ENCODE measurements at places on chromosomes 3 and 15.
A peak's percentile ranks its signal among the peaks of the same experiment; 100 is the strongest.

DNA sequence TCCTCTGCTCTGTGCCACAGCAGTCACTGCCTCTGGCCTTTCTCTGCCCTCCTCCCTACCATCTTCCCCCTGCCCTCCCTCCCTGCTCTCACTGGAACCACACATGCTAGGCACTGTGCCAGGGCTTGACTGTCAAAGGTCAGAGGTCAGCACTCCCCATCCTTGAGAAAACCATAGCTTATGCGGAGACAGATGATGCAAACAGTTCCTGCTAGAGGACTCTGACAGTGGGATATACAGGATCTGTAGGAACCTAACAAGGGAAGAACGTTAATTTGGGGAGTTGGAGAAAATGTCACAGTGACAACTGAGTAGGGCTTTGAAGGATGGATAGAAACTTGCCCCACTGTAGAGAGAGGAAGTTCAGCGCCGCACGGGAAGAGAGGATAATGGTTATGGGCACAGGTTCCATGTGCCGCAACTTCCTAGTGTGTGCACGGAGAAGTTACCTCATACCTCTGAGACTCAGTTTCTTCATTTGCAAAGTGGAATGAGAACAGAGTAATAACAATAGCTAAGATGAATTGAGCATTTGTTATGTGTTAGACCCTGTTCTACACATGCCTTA is 29.3 kb upstream of the XYLB start:
- DNase-seq: peak; percentile 69

DNA sequence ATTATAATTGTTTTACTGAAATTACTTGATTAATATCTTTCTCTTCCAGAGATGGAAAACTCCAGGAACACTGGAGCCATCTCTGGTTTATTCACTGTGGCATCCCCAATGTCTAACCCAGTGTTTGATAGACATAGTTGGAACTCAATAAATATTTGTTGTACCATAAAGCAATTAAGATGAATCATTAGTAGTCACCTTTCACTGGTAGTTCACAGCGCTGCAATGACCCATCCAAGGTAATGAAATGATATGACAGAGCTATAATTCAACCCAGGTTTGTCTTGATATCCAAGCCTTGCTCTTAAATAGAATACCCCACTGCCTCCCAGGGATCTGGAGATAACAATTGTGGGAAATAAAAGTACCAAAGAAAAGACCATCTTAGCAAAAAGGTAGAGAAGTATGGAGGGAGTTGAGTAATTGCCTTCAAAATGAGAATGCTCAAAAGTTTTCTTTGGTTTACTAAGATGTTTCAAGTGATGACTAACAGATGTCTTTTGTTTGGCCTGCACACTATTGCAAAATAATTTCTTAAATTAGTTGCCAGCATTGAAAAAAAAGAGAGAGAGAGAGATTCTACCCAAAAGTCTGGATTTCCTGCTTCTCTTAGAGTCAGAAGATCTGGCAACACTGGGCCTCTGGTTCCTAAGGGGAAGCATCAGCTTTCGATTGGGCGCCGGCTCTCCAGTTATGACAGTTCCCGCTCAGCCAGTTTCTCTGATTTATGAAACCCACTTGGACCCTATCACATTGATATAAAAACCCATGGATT is 348.5 kb downstream of the ERC2 start:
- DNase-seq: no peak

GRCh38 chr3:28615971-28616370 is 267.3 kb upstream of the AZI2 start:
- DNase-seq: no peak

- DNase-seq: peak; percentile 72
Observed at GRCh38 chr3:48847053-48847503, 596 bp downstream of the PRKAR2A start.

- DNase-seq: no peak
Observed at GRCh38 chr3:133843634-133844033, 38.0 kb downstream of the SRPRB start.

DNA sequence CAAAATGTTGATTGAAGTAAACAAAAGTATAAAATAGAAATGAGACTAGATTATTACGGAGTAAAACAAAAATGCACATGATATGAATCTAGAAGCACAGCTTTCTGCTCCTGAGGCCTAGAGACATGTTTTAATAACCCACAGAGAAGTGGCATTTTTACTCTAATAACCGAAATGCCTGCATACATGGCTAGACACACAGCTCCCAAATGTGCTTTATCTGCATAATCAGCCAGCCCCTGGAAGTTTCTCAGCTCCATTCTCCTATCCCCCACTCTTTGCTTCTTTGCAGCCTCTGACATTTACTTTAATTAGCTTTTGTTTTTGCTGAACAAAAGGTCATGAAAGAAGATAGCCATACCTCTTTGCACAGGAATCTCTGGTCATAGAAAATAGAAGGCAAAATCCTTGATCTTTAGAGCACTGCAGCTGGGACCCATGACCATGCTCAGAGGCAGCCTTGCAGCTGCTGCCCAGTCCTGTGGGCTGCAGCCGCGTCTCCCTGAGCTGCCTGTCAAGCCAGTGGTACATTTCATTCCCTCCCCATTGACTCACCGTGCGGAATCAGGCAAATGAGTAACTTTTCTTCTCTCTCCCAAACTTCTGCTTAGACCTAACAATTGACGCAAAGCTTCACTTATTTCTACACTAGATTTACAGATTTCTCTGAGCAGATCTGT is at the start of gene VEPH1:
VEPH1 (minus strand) TSS at position 501 of the 680 bp plus-strand sequence. CDS start 8,067 bp downstream, outside the sequence.
- DNase-seq: no peak

DNA sequence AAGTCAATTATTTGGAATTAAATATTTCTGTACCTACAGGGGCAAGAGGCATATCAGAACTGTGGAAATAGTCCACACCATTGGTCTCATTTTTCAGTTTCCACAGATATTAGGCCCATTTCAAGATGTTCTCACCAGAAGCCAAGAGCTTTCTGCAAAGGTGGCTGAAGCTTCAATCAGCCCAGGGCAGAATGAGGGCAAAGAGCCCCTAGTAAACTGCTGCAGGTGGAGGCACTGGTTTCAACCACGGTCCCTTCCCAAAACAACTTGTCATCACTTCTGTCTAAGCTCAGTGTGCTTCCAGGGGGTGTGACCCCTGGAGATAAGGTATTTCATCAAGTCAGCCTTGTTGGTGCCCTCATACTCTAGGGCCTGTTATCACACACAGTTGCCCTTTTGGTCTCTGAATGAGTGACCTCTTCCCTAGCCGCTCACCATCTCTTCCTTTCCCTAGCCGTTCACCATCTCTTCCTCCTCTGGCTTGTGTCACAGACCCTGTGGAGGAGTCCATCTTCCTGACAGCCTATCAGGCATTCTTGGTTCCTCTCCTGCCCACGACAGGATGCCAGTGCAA is 21.2 kb downstream of the IL17RD start:
- DNase-seq: no peak

- no peak for DNase-seq
Observed at GRCh38 chr3:42612217-42612616, 11.7 kb downstream of the NKTR start.

DNA sequence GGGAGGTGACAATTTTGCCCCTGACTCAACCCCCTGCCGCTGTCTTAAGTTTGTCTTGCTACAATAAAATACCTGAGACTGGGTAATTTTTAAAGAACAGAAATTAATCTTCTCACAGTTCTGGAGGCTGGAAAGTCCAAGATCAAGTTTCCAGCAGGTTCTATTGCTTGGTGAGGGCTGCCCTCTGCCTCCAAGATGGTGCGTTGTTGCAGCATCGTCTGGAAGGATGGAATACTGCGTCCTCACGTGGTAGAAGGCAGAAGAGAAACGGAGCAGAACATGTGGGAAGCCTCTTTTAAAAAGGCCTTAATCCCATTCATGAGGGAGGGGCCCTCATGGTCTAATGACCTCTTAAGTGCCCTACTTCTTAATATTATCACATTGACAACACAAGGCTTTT is 87.3 kb upstream of the SNTN start:
- DNase-seq: no peak

DNA sequence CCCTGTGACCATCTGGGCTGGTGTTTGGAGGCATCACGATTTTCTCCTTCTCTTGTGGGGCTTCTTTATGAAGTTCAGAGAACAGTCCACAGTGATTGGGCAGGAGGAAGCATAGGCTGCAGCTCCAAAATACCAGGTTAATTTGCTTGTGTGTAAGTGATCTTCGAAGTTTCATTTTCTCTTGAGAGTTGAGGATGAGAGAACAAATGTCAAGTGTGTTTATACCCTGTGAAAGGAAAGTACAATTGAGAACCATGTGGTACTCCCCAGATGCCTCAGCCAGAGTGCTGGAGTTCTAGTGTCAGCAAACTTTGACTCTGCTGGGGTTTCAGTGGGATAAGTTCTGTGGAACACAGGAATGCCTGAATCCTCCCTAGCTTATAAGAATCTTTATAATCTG is 357.1 kb upstream of the CFAP20DC start:
- no peak for DNase-seq

DNA sequence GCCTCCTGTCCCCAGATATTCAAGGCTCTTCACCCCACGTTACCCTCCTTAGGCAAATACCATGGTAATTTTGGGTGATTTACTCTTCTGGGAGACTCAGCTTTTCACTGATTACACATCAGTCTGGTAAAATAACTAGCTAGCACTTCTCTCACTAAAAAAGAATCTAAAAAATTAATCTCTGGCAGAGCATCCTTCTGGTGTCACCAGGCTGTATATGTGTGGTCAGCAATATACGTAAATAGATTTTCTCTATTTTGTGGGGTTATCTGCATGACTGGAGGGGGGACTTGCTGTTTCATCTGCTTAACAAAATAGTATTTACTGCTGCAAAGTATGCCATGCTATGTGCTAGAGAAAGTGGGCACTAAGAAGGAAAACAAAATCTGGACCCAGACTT is 45.1 kb downstream of the LRRC28 start:
- DNase-seq: no peak

DNA sequence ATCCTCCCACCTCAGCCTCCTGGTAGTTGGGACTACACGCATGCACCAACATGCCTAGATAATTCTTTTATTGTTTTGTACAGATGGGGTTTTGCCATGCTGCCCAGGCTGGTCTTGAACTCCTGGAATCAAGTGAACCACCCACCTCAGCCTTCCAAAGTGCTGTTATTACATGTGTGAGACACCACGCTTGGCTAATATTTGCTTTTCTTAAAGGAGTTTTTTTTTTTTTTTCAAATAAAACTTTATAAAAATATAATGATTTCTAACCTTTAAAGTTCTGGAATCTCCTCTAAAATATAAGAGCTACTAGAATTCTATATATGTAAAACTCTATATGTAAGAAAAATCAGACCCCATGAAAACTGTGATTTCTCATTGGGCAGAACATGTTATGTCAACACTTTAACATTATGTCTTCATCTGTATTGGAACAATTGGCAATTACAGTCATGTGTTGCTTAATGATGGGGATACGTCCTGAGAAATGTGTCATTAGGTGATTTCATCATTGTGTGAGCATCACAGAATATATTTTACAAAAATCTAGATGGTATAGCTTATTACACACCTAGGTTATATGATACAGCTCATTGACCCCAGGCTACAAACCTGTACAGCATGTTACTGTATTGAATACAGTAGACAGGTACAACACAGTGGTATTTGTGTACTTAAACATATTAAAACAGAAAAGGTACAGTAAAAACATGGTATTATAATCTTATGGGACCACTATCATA is 377.0 kb downstream of the PLCL2 start:
- DNase-seq: no peak

DNA sequence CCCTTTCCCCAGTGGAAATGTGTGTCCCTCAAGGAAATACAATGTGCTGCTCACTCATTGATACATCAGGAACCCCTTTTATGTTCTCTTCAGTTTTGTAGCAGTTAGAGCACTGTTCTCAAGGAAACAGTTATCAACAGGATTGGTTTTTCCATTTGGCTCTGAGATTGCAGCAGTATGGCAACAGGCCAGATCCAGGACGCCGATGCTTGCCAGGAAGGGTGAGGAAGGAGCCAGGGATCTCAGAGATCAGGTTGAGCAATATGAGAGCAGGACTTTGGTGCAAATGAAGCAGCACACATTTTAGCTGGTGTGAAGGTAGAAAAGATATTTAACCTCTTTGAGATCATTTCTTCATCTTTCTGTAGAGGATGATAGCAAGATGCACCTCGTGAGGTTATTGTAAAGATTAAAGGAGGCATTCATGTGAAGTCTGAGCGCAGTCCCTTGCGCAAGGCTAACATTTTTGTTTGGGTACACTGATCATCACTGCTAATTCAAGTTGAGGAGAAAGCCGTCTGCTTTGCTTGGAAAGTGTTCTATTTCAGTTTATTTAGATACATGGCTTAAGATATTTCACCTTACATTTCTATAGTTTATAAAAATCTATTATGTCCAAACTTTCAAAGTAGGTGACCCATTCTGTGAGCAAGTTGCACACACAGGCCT is 68.5 kb downstream of the KCNH8 start:
- DNase-seq: no peak

DNA sequence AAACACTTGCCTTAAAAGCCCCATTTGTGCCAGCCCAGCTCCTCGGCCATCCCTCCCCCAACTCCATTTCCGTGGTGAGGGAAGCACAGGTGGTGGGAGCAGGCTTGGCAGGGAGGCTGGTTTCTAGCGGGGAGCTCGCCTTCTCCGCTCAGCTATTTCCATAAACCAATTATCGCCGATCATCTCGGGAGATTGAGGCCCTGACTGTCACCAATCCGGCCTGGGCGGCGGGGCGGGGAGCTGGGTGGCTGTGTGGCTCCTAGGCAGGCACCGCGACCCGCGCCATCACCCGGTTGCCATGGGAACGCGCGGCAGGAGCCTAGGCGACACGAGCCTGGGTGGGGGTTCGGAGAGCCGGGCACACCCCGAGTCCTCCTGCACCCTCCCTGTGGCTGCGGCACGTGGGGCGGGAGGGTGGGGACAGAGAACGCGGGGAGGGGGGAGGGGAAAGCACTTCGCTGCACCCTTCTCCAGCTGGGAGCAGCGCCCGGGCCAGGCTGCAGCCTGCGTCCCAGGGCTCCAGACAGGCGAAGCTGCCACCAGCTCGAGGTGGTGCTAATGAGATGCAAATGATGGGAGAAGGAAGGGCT is 9.3 kb downstream of the CCDC33 start:
- DNase-seq: no peak

DNA sequence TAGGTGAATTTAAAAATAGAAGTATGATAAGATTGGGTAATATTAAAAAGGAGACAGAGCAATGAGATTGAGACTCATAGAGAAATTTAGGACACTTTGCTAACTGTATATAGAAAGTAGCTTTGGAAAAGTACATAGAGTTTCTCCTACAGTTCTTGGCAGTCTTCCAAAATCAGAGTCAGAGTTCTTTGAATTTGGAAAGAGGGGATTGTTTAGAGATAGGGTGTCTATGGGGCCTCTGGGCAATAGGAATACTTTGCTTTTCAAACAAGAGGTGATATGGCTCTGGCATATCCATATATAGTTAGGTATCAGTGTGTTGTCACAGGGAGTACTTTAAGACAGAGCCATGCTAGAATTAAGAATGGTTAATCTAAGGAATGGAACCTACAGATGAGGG is 477.1 kb upstream of the KCNMB2 start:
- no peak for DNase-seq
